Left cardiac atrium (tissue), 4 donors: ENCODE measurements at places on chromosomes 7 and 10. TPM values are rescaled to one million over a fixed set of nuclear protein-coding genes. Genes with fewer than 3 reads are reported as not detected.

DNA sequence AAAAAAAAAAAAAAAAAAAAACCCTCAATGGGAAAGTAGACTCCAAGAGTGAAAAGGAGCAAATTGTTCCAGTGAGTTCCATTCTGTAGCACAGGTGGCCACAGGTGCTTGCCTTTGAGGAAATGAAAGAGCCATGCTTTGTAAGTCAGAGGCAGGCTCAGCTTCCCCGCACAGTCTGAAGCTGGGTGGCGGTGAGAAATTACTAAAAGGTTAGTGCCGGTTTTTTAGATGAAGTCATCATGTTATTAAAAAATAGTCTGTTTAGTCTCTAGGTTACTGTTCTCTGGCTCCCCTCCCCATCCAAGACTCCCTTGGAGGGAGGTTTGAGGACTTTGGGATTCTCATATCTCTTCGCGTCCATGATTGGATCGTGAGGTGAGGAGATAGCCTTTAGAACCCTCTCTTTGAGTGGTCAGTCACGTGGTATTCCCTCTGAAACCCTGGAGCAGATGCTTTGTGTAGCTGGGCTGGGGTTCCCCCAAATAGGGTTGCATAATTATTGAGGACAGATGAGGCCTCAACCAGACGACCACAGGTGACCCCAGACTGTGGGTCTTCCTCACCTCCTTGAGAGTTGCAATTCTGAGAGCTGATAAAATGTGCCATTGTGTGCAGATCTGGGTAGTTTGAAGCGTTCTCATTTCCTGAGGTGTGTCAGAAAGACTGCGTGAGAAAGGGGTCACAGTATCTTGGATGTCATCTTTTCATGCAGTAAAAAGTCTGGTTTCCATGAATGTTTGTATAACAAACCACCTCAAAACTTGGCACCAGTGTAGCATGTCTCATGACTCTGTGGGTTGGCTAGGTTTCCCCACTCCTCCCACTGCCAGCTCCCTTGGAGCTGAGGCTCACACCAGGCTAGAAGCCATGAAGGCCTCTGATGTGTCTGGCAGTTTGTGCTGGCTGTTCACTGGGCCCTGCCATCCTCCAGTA is 27.1 kb downstream of the OGDH start:
- peak; percentile 64 for DNase-seq

- DNase-seq = no peak
Measured at GRCh38 chr7:91446819-91447218, 182.6 kb downstream of the FZD1 start.

DNA sequence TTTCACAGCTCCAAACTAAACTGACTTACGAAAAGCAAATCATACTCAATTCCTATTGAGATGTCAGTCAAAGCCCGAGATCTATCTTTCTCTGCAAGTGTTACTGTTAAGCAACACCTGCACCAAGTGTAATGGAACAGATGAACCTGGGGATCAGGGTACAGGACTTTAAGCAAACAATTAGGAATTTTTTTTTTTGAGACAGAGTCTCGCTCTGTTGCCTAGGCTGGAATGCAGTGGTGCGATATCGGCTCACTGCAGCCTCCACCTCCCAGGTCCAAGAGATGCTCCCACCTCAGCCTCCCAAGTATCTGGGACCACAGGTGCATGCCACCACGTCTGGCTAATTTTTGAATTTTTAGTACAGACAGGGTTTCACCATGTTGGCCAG is 14.9 kb downstream of the YWHAG start:
- DNase-seq = no peak

GRCh38 chr10:25704622-25705021 is 229.4 kb upstream of the MYO3A start:
- DNase-seq = no peak

GRCh38 chr7:142365410-142365842 is 107.6 kb upstream of the PRSS58 start:
- DNase-seq = no peak

GRCh38 chr7:27895551-27895950 is 155.6 kb downstream of the TAX1BP1 start:
- DNase-seq = no peak

GRCh38 chr7:115478426-115478825 is 552.1 kb downstream of the TFEC start:
- DNase-seq = no peak

The RET gene
- total RNA-seq = 0.84 TPM

The RGR gene
- not detected for total RNA-seq

The THSD7A gene
- 2.0 TPM for total RNA-seq
